ENCODE measurements at places on chromosomes 4 and X.
A peak's percentile ranks its signal among the peaks of the same experiment; 100 is the strongest.

GRCh38 chr4:17012451-17012850 is 114.0 kb upstream of the LDB2 start:
- DNase-seq, result no peak

DNA sequence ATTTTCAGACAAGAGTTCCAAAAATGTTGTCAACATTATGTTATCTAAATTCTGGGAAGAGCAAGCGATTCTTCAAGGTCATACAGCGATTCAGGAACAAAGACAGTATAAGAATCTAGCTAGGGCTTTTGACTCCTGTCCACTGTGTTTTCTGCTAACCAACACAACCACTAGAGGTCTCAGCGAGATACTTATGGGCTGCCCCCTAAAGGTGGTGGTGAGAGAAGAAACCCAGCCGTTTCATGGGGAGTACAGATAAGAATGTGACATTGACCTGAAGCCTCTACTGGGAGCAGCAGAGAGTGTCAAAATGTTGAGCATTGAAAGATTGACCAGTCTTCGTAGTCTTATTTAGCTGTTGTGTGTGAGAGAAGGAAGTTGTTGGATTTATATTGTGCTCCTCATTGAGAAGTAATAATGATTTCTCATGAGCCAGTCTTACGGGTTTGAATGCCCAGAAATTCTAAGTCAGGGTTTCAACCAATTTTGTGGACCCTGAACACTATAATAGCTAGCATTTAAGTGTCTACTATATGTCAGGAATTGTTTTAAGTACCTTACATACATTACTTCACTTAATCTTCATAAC is 168.3 kb downstream of the SPRY1 start:
- DNase-seq, result peak; percentile 4

DNA sequence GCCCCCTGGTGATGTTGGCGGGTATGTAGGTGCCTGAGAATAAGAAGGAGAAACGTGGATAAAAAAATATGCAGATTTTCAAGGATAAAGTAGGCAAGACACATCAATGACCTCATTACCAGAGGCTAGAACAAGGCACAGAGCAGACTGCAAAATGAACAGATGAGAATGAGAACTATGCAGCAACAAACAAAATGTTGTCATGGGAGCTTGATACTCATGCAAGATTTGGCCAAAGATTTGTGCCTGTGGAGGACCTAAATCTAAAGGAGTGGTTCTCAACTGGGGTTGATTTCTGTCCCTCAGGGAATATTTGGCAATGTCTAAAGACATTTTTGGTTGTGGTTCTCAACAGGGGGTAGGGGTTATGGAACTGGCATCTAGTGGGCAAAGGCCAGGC is 177.3 kb downstream of the FRMPD4 start:
- DNase-seq, result no peak

GRCh38 chrX:148500423-148501385 is at the start of gene AFF2:
TSS of gene AFF2 (plus strand) at chrX:148500617. CDS start at chrX:148501098, 481 bp downstream.
- no peak for DNase-seq

DNA sequence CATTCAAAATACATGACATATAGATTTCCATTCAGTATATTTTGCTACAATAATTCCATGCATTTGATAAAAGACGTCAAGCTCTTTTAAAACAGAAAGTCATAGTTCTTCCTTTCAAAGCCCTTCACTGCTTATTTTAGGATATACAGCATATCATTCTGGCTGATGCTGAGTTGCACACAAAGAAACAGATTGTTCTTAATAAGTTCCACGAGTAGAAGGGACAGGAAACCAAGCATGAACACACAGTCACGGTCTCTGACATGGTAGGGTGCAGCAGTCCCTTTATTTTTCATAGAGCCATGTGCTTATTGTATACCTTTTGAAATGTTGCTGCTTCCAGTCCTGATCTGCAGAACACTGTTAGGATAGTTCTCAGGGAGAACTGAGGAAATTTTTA is 85.4 kb downstream of the MAGEB10 start:
- no peak for DNase-seq

- DNase-seq, result no peak
These were observed 134.0 kb downstream of the MGST2 start for GRCh38 chr4:139799615-139800014.

GRCh38 chr4:84443523-84443922 is 55.6 kb downstream of the NKX6-1 start:
- no peak for DNase-seq

GRCh38 chrX:47633689-47634590 is 4.2 kb upstream of the CFP start:
- DNase-seq, result no peak

DNA sequence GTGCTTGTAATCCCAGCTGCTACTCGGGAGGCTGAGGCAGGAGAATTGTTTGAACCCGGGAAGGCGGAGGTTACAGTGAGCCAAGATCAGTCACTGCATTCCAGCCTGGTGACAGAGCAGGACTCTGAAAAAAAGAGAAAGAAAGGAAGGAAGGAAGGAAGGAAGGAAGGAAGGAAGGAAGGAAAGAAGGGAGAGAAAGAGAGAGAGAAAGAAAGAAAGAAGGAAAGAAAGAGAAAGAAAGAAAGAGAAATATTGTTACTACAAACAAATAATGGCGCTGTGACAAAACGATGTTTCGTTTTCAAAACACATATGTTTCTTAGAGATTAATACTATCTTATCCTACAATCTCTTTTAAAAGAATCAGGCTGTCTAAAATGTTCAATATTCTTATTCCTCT is 42.1 kb upstream of the CCDC160 start:
- DNase-seq, result no peak

- DNase-seq, result no peak
These were observed 469.0 kb upstream of the BOD1L1 start for GRCh38 chr4:14096396-14096965.

DNA sequence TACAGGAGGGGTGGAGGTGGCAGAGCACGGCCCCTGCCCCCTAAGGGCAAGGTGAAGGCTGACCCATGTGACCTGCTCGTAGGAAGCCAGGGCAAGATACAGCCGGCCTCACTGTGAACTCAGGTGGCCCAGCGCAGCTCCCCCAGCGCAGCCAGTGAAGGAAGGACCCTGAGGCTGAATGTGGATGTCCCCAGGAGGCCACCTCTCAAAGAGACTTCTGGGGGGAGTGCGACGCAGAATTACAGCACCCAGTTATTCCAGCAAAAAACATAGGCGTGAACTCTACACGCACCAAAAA is 52.6 kb downstream of the ZFYVE28 start:
- no peak for DNase-seq

GRCh38 chrX:139642241-139642927 is 65.6 kb downstream of the MCF2 start:
- no peak for DNase-seq

Measured in activated T-helper 1 cell treated with Interleukin-2 at 50 U/mL for 16 hours (primary cell).